ENCODE measurements at places on chromosomes 13 and 19.

DNA sequence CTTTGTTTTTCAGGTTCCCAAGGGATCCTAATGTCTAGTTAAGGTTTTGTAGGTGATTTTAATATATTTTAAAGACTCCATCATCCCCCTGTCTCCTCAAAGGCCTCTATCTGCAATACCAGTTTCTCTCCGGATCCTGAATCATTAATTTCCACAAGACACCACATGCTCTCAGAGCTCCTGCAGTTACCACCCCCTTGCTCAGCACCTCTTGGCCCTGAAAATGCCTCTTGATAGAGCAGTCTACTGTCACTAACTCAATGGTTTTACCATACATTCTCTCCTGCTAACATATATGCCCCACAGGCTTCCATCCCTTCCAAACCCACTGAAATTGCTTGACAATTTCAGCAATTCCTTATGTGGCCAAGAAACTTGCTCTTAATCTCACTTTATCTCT, 1.9 kb upstream of the PEG3 start:
- DNase-seq, result no peak

DNA sequence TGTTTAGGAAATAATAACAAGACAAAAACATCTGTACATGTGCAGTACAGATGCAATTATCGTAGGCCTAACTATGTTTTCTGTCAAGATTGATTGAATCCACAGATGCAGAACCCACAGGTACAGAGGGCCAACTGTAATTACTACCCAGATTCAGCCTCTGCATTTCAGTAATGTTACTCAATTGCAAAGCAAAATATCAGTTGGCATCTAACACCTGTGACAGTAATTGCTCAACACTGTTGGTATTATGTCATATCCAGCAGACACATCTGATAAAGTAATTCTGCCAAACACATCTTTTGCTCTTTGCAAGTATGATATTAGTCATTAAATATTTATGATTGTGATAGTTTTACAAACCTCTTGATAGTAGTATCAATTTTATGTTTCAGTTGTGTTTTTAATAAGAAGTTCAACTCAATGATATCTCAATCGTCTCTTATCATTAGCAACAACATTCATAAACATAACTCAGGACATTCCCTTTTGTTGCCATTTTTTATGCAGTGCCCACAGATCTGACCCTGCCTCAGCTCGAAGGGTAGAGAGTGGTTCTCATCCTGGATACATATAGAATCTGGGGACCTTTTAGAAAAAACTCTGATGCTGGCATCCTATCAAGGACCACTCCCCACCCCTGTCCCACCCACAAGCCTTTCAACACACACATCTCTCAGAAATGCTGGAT, 104.7 kb downstream of the MYCBP2 start:
- DNase-seq, result no peak

DNA sequence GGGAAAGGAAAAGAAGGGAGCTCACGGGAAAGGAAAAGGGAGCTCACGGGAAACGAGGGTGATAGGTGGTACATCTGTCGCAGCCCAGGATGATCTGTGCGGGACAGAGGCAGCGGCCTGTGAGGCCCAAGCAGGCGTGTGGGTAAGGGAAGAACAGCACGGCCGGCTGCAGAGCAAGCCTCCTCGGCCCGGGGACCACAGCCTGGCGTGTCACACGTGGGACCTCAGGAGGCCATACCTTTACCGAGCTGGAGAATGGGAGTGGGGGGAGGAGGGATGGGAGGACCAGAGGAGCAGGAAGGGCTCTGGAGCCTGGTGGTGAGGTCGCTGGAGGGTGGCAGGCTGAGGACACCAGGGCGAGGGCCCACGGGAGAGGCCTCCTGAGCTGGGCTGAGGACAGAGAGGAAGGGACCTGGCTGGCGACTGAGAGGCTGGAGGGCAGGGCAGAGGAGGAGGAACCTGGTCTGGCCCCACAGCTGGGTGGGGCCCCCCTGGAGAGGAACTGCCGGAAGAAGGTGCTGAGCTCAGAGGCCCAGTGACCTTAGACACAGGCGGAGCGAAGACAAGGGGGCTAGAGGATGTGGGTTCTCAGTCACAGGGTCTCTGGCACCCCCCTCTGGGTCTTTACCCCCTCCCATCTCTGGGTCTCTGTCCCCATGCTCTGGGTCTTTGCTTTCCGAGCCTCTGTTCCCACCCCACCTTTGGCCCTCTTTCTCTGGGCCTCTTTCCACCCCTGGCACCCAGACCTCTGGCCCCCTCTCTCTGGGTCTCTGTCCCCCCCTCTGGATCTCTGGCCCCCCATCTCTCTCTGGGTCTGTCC, 2.9 kb upstream of the FTL start:
- peak; percentile 94 for DNase-seq

GRCh38 chr19:49904136-49904535, 7.4 kb upstream of the IL4I1 start:
- DNase-seq, result no peak

DNA sequence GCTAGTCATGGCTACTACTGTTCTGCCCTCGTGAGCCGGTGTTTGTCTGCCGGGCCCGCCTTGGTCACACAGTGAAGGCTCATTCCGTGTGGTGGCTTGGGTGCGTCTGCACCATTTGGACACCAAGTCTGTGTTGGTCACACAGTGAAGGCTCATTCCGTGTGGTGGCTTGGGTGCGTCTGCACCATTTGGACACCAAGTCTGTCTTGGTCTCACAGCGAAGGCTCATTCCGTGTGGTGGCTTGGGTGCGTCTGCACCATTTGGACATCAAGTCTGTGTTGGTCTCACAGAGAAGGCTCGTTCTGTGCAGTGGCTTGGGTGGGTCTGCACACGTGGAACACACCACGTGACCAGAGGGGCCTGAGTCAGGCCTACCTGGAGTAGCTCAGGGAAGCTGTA, 29.0 kb upstream of the DCUN1D2 start:
- no peak for DNase-seq

DNA sequence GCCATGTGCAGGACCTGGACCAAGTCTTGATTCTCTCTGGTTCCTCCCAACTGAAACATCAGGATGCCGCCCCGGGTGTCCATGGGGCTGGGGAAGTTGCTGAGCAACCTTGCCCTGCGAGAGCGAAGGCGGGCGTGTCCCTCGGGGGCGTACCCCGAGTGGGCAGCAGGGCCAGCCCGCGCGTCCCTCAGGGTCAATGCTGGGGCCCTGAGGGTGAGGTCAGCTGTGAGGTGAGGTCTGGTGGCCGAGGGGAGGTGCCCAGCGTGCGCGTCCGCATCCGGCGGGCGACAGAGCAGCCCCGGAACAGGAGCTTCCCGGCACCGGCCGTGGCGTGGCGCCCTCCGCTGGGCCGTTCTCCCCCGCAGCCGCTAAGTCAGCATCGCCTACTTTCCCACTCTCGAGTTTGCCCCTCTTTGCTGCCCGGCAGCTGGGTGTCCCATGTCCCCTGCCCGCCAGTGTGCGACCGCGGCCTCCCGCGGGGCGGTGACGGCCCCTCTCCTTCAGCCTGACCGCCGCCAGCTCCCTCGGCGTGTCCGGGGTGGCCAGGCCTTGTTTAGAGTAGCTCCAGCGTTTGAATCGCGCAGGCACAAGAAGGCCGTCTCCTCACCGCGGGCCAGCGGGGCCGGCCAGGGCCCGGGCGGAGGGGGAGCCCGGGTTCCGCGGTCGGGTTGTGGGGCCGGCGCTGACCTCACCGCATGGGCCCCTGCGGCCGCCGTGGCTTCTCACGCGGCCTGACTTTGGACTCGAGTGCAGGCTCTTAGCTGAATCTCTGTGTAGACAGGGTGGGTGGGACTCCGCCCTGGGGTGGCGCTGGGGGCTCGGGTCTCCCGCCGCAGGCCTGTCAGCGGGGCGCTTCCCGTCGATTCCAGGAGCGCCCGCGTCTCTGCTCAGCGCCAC, 33.0 kb downstream of the GJA3 start:
- no peak for DNase-seq

GRCh38 chr19:45099467-45100191, 6.7 kb downstream of the PPP1R37 start:
- DNase-seq, result no peak

DNA sequence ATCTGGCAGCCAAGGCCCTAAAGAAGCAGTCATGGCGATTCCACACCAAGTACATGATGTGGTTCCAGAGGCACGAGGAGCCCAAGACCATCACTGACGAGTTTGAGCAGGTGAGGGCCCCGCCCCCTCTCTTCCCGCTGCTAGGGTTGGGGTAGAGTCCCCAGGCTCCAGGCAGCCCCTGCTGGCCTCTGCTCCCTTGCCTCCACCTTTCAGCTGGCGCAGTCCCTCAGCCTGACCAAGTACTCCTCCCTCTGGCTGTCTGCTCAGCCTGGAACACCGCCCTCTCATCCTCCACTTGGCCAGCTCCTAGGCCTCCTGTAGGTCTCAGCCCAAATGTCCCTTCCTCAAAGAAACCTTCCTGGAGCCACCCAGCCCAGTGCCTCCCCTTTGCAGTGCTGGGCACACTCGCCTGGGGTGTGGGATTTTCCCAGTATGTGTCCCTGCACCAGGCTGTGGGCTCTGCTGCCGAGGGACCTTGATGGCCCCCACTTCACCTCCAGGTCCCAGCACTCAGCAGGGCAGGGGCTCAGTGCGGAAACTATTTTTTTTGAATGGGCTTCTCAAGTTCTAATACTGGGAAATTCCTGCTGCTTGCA, 5.7 kb downstream of the LENG1 start:
- no peak for DNase-seq

GRCh38 chr13:74465271-74465670, 331.1 kb upstream of the KLF12 start:
- no peak for DNase-seq

DNA sequence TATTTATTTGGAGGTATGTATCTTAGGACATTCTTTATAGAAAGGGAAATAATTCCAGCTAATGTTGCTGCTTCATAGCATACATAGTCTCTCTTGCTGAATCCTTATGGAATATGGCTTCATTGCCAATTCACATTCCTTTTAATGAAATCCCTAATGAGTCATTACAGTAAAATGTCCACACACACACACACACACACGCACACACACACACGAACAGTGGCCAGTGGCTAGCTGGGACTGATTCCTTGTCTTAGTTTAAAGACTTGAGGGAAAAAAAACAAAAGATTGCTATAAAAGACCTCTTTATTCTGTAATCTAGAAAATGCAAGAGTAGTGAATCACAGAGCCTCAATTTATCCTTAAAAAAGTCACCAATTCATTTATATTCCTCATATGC, 301.6 kb downstream of the SLITRK6 start:
- DNase-seq, result no peak

DNA sequence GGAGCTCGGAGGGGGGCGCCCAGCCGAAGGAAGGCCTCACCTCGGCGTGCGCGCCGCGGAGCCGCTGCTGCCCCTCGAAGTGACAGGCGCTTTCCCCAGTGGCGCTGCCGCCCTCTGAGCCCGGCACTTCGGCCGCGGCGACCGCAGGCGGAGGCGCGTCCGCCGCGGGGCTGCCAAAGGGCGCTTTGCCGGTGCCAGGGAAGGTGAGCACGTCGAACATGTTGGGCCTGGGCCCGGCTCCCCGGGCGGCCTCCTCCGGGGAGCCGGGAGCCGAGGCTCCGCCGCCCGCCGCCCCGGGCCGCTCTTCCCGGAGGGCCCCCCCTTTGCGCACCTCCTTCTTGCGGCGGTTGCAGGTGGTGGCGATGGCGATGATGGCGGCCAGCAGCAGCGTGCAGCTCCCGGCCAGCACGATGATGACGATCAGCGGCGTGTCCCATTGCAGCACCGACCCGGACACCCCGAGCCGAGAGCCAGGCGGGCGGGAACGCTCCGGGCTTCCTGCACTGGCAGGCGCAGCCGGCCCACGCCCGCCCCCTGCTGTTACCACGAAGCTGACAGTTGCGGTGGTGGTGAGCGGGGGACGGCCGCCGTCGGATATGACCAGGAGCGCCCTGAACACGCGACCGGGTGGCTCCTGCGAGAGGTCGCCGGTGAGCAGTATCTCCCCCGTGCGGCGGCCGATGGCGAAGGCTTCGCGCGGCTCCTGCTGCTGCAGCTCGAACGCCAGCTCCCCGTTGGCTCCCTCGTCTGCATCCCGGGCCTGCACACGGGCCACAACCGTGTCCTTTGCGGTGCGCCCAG, 2.5 kb downstream of the PCDH8 start:
- no peak for DNase-seq

DNA sequence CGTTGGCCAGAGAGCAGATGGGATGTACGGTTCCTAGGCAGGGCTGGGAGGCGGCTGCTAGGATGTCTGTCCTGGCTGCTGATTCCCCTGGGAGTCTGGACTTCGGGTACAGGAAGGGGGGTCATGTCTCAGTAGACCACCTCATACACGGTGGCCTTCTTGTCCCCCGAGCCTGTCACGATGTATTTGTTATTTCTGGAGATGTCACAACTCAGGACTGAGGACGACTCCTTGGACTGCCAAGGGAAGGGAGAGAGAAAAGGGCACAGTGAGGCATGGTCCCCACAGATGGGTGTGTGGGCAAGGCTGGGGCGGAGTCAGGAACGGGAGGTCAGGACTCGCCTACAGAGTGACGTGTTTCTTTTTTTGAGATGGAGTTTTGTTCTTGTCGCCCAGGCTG, 20.4 kb downstream of the TLE6 start:
- DNase-seq, result no peak

GRCh38 chr13:113533161-113533840, 42.8 kb upstream of the DCUN1D2 start:
- no peak for DNase-seq

DNA sequence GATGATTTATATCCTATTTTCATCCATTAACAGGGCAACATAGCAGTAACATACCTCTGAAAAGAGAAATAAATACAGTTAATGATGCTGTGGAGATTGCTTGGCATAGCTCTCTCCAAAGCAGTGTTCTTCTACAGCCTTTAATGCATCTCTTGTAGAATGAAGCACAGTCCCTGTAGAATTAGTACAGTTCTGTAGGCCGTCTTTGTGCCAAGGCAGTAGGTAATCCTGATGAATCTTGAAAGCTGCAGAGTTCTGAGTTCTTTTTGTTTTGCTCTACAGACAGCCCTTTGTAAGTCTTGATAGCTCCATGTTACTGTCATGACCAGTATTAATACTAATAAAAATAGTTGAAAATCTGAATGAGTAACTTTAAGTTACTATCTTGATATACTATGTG, 184.2 kb downstream of the MAB21L1 start:
- DNase-seq, result no peak

DNA sequence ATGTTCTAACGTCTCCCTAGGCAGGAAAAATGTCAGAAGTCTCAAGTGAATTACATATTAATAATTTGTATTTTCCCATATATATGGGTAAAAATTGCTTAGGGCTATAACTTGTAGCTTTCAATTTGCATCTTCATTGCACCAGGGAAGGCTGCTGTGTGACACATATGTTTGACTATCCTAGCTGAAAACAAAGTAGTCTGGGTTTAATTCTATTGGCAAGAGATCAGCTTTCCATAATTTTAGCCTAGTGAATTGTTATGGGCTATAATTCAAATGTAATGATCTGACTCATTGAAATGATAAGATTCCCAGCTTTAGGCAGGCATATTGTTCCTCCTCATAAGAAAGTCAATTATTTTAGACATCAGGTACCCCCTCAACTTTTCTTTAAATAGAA, 553.1 kb downstream of the DCT start:
- DNase-seq, result no peak

GRCh38 chr13:27403203-27403678, 21.2 kb upstream of the GTF3A start:
- no peak for DNase-seq

- DNase-seq, result no peak
These were observed 454.5 kb downstream of the IRS2 start for GRCh38 chr13:109331898-109332297.

GRCh38 chr13:76852986-76853385, 33.2 kb downstream of the KCTD12 start:
- no peak for DNase-seq
